Pulmonary artery endothelial cell (primary cell): ENCODE measurements at places on chromosomes 7 and 10.
A peak's percentile ranks its signal among the peaks of the same experiment; 100 is the strongest.

- DNase-seq: no peak
Measured at GRCh38 chr10:88379575-88379974, 203.5 kb downstream of the RNLS start.

- DNase-seq: no peak
Measured at GRCh38 chr7:2709553-2710285, 21.7 kb downstream of the AMZ1 start.

DNA sequence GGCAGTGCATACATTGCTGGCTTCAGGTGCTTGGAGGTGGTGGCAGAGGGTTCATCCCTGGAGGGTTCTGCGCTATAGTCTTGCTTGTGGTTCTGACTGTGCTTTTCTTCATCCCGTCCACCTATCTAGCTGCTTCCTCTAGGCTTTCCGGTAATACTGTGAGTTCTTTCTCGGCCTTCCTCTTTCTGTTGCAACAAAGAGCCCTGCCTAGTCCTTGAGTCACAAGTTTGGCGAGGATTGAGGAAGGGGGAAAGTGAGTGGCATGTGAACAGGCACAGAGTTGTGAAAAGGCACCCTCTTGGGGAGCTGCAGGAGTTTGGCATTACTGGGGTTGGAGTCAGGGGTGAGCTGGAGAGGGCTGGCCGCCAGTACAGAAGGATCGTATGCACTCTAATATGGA is 123.0 kb downstream of the SH2D4B start:
- no peak for DNase-seq

DNA sequence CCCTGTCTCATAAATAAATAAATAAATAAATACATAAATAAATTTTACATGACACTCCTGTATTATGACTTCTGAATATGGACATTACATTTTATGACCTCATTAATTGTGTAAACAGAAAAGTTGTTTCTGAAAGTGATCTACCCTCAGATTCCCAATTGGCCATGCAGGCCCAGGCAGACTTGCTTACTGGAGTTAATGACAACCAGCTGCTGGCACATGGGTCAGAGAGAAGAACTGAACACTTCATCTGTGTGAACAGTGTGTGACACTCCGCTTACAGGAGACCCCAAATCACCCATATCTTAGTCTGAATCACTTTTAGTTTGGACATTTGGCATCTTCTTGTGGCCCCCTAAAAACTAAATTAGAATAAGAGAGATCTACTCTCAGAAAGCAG is 31.4 kb downstream of the PARP12 start:
- DNase-seq: no peak

DNA sequence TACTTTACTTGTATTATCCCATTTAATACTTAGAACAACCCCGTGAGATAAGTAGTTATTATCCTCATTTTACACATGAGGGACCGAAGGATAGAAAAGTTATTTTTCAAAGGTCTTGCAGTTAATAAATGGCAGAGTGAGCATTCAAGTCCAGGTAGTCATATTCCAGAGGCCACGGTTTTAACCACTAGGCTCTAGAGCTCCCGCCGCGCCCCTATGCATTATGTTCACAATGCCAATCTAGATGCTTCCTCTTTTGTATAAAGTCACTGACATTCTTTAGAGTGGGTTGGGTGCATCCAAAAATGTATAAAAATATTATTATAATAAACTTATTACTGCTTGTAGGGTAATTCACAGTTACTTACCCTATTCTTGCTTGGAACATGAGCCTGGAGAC is 11.4 kb upstream of the CFAP69 start:
- no peak for DNase-seq

GRCh38 chr7:141317033-141317585 is 234.1 kb upstream of the AGK start:
- DNase-seq: no peak

- DNase-seq: no peak
Measured at GRCh38 chr7:140312141-140312846, 86.0 kb downstream of the SLC37A3 start.

- DNase-seq: no peak
Measured at GRCh38 chr10:88254091-88254490, 329.0 kb downstream of the RNLS start.

DNA sequence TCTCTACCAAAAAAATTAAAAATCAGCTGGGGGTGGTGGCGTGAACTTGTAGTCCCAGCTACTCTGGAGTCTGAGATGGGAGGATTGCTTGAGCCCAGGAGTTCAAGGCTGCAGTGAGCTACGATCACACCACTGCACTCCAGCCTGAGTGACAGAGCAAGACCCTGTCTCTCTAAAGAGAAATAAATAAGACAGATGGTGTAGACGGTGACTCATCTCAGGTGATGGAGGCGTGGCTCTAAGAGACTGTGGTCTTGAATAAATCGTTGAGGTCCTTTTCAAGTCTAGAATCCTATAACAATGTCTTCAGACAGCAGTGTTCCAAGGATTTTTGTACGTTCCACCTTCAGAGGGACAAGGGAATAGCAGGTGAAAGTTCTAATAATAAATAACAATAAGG is 53.8 kb upstream of the PFKFB3 start:
- DNase-seq: no peak

- DNase-seq: no peak
Measured at GRCh38 chr7:129499999-129500398, 2.3 kb upstream of the SMKR1 start.

DNA sequence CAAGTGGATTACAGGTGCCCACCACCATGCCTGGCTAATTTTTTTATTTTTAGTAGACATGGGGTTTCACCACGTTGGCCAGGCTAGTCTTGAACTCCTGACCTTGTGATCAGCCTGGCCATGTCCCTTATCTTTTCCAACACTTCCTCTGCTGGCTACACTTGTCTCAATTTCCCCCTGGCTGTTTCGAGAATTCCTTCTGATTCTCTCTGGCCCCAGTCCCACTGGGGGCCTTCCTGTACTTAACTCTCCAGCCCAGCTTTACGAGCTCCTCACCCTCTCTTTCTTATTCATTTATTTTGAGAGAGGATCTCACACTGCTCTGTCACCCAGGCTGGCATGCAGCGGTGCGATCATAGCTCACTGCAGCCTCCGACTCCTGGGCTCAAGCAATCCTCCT is 8.5 kb downstream of the EPHB4 start:
- DNase-seq: no peak

- no peak for DNase-seq
Measured at GRCh38 chr10:106508950-106509349, 655.6 kb downstream of the SORCS1 start.

- DNase-seq: no peak
Measured at GRCh38 chr10:606762-607544, 82.5 kb downstream of the DIP2C start.

- no peak for DNase-seq
Measured at GRCh38 chr10:8159341-8160165, 105.1 kb downstream of the GATA3 start.

GRCh38 chr10:133258818-133259601 is 17.7 kb downstream of the ADAM8 start:
- peak; percentile 77 for DNase-seq

- DNase-seq: no peak
Measured at GRCh38 chr7:7772397-7772821, 54.0 kb upstream of the RPA3 start.

DNA sequence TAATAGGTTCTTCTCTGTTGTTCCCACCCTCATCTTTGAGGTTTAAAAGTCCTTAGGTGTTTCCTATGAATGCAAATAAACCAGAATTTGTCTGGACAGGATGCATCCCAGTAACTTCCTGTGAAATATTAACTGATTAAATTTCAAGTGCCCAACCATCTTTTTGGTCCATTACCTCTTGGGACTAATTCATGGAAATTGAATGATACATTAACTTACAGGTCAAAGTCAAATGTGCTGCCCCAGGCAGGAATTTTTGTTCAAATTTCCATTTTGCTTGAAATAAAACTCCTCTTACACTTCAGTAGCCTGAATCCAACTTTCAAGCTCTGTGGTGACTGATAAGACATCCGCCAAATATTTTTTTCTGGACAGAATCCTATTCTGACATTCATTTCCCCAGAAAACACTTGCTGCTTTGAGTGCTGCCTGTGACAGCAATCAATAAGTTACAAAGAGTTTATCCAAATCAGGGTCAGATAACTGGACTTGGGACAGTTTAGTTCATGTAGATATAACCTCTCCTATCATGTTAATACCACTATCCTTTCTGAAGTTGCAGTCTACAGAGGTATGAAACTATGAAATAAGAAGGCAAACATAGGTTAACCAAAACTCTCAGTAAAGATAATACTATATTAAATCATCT is 383.5 kb downstream of the POM121L12 start:
- DNase-seq: no peak

DNA sequence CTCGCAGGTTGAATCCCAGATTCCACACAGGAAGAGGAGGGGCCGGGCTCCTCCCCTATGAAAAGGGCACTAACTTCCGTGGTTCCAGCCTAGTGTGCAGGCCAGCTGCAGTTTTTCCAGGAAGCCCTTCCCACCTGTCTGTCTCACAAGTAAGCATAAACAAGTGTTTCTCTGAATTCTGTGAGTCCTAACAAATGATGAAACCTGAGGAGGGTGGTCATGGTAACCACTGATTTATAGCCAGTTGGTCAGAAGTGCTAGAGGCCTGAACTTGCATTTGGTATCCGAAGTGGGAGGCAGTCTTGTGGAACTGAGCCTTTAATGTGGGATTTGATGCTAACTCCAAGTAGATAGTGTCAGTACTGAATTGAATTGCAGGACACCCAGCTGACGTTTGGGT is 54.7 kb upstream of the STEAP4 start:
- DNase-seq: no peak

- DNase-seq: no peak
Measured at GRCh38 chr10:5443429-5443828, 31.1 kb downstream of the NET1 start.

DNA sequence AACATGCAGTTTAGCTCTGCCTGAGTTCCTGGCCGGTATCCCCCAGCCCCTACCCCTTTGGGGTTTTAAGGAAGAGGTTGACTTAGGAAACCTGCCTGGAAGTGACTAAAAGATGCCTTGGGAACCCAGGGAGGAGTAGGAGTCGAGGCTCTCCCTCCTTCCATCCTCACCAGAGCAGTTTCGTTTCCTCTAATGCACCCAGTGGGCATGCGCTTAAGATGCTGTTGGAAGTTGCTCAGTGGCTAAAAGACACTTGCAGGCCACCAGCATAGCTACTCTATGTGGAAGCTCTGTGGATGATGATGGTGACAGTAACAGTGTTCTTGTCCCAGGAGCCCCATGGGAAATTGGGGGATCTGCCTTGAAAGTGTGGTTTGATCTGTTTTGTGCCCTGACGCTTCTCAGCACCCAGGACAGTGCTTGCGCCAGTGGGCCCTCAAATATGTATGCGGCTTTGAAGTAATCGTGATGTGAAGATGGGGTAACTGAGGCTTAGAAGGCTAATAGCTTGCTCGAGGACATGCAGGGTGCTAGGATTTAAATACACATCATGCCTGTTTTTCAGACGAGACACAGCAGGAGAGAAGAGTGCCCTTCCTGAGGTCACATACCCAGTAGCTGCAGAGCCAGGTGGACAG is 32.0 kb downstream of the TBATA start:
- DNase-seq: no peak

DNA sequence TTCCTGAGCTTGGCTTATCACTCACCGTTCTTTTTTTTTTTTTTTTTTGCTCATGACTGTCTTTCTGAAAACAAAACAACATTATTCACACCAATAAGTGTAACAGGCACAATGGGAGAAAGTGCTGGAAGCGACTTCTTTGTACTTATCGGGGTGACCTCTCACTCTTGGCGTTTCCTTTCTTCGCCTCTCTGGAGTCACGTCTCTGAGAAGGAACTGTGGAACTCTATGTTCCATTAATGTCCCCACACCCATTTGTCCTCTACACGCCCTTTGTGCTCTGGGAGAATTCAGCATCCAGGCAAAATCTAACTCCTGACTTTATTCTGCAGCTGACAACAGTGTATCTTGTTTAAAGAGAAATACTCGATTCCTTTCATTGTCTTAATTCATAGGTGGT is 70.8 kb upstream of the FAM204A start:
- no peak for DNase-seq

GRCh38 chr10:79155301-79156081 is 86.7 kb downstream of the ZMIZ1 start:
- no peak for DNase-seq

GRCh38 chr7:27096768-27097514 is 1.1 kb upstream of the HOXA1 start:
- no peak for DNase-seq

- DNase-seq: no peak
Measured at GRCh38 chr7:155460926-155461613, 3.1 kb downstream of the EN2 start.

DNA sequence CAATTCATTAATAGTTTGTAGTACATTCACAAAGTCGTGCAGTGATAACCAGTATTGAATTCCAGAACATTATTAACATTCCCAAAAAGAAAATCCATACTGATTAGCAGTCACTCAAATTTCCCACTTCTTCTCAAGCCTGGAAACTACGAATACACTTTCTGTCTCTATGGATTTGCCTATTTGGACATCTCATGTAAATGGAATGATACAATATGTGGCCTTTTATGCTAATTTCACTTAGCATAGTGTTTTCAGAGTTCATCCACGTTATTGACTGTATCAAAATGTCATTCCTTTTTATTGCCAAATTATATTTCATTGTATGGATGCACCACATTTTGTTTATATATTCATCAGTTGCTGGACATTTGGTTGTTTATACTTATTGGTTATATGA is 78.8 kb downstream of the STK31 start:
- no peak for DNase-seq

DNA sequence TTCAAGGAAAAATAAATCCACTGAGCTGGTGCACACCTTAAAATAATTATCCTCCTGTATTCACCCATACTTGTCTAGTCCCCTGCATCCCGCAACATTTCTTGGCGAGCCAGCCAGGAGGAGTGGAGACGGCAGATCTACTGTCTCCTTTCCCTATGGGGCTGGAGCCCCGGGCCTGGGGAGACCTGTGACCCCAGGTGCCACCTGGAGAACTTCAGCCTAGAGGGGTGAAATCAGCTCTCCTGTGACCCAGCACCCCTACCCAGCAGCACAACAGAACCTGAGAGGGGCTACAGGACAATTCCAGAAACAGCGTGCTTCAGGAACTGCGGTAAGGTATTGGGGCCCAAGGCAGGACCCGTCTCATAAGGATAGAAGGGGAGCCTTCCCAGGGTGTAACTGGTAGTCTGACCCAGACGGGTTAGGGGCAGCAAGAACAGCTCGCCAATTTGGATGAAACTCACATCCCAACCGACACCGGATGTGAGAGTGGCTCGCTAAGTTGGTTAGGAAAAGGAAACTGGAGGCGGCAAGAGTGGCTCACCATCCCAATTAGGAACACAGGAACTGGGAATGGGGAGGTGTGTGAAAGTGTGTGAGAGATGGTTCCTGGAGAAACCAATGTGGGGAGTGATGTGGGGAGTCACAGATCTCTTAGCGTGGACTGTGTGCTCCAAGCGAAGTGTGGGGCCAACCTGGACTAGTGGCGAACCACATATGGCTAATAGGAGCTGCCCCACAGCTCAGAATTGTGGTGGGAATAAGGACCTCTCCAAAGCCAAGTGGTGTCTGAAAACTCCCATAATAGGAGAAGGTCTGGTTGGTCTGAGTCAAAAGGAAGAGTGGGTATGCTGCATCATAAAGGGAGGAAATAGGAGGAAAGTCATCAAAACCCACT is 15.1 kb upstream of the DENND2A start:
- DNase-seq: no peak
